Mesendoderm (in vitro differentiated cells): ENCODE measurements at places on chromosomes 2 and 18.

DNA sequence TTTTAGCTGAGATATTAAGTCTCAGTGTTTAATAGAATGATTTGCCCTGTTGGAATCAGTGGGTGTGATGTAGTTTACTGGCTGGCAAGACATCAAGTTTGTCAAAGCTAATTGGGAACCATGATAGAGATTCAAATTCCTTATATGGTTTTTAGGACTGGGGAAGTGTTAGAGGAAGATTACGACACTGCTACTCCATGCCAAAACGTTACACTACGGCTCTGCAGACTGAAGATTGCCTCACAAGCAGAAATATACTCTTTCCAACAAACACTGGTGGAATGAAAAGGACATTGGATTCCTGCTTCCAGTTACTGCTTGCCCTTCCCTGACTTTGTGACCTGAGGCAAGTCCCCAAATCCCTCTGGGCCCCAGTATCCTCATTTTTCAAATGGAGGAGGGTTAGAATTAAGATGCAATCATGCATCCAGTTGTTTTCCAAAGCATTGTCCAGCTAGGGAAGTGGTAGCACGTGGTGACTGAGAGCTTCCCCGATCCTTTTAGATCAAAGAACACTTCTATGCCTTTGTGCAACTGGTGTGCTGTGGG, 147.6 kb downstream of the CDC42EP3 start:
- DNase-seq: no peak

DNA sequence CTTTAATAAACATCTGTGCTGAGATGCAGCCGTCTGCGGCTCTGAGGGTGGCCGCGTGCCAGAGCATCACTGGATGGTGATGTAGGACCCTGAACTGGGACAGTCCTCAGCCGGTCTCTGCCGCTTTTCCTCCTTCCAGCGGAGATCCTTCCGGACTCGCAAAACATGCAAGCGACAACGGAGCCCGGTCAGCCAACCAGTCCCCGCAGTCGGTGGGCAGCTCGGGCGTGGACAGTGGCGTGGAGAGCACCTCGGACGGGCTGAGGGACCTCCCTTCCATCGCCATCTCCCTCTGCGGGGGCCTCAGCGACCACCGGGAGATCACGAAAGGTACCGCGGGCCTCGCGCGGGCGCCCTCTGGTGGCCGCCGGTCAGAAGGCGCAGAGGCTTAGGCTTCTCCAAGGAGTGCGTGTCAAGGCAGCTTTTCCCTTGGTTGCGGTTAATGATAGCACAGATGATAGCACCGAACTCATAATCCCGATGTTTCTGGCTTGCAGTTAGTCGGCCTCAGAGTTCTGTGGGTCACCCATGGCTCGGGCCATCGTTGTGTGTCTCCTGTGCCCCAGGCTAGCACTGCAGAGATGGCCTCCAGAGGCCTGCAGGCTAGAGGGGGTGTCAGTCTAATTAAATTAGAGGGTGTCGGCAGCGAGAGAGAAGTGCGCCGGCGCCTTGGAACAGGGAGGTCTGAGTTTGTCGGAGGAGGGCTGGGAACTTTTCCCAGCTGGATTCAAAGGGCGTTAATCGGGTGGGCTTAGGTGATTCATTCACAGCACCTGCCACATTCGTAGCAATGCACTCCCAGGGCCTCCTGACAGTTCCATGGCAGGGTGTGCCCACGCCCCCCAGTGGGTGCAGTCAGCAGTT, 38.5 kb downstream of the LPIN1 start:
- DNase-seq: peak; percentile 62

- no peak for DNase-seq
Measured at GRCh38 chr2:29522951-29523669, 398.3 kb downstream of the ALK start.

GRCh38 chr2:213923543-213923942, 487.3 kb upstream of the VWC2L start:
- peak; percentile 3 for DNase-seq

GRCh38 chr2:234993541-234993981, 41.7 kb downstream of the SH3BP4 start:
- DNase-seq: no peak

DNA sequence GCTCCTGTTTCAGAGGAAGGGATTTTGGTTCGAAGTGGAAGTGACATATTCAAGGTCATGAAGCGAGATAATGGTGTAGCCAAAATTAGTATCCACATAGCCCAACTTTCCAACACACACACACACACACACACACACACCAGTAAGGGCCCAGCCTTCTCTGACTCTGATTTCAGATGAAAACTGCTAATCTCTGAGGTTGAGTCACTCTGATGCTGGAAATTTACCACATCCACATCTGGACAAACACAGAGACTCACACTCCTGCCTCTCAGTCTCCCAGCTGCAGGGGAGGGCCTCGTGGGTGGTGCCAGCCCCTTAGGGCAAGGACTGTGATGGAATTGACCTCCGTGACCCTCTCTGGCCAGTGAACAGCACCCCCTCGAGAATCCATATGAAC, 29.0 kb upstream of the SLC35F6 start:
- no peak for DNase-seq

DNA sequence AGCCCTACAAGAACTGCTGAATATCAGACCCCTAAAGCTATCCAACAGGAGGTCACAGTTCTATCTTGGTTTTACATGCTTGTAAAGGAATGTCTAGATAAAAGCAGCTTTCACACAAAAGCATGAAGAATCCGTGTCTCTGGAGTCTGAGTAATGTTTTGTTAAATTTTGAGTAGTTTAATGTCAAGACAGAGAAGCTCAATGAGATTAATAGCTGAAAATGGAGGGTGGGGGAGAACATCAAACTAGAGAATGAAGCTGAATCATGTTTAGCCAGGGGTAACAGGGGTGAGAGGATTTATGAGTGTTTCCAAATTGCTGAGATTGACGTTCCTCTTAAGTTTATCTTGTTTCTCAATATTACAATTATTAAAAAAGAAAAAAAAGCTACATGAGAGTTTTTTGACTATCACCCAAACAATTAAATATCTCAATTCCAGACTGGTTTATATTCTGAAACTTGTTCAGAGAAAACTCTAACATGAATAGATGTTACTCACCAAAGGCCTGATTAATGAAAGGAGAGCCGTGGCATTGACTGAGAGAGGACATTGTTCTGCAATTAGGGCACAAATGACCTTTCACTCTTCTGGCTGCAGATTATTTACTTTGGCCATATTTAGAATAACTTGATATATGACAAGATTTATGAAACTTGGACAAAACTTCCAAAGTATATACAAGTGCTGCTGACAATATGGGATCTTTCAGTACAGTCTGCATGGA, 266.4 kb upstream of the ETAA1 start:
- DNase-seq: no peak

- no peak for DNase-seq
Measured at GRCh38 chr2:23631389-23631788, 246.4 kb downstream of the KLHL29 start.

DNA sequence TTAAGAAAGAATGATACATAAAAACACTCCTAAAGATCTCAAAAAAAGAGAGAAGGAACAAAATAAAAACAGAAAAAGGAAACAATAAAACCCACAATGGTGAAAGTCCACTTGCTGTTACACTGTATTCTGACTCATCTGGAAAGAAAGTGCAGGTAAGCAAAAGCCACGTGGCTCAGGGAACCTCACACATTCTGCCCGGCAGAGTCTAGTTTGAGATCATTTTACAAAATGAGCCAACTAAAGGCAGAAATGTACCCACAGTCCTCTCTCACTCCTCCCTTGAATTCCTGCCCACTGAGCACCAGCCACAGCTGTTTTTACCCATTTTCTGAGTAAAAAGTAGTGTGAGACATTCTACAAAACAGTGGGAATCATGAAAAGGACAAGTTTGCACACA, 10.0 kb downstream of the KCNH7 start:
- DNase-seq: no peak

DNA sequence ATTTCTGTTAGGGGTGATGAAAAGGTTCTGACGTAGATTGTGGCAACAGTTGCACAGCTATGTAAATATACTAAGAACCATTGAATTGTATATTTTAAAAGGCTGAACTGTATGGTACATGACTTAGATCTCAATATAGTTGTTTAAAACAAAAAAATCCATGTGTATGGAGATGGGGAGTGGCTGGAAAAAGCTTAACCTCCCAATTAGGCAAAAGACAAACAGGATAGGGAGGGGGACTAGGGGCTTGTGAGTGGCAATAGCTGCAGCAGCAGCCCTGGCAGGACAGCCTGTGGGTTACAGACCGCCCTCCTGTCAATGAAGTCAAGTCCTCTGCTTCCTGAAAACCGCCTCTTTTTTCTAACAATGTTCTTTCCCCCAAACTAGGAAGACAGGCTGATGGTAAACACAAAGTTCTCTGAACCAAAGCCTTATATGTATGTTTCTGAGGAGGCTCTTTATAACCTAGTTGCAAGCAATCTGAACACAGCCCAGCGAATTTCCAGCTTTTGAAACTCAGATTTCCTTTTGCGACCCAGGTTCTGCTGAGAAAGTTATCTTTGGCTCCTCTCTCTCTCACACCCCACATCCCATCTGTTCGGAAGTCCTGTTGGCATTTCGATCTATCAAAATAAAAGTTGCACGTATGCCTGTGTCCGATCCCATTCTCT, 10.3 kb downstream of the ATP8B1 start:
- DNase-seq: no peak

GRCh38 chr2:143891879-143892308, 628.0 kb downstream of the ZEB2 start:
- peak; percentile 32 for DNase-seq

DNA sequence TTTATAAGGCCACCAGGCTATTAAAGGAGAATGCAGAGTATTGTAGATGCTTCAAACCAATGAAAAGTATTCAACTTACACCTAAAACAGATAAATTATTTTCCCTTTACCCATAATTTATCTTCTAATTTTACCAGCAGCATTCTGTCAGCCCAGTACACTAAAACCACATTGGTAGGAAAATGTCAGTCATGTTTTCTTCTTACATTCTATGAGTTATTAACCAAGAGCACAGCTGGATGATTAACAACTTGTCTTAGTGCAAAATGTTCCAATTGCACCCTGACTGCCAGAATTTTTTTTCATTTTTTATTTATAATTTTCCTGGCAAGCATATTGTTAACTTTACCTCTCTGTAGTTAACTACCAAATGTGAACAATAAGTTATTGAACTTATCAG, 79.0 kb upstream of the WDR75 start:
- no peak for DNase-seq

DNA sequence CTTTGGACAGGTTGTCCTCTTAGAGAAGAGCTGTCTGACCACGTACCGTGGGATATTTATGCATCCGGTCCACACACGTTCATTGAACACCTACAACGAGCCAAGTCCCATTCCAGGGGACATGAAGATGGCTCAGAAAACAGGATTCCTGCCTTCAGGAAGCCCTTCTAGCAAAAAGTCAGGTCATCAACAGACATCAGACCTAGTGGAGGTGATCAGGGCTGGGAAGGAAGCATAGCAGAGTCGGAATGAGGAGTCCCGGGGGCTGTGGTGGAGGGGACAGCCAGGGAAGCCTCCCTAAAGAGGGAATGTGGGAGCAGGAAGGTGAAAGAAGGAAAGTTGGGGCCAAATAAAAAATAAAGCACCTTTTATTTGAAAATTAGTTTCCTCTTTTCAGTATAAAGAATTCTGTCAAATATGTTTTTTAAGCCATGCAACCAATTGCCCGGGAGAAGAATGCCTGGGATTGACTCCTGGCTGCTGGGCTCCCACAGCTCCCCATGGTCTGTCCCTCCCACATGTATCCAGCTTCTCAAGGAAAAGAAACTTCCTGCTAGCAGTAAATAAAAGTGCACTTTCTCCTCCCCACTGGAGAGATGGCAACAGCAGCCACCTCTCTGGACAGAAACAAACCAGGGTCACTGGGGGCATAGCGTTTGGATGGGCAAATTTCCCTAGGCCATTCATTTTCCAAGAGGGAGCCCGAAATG, 144.8 kb downstream of the SMAD7 start:
- DNase-seq: no peak

DNA sequence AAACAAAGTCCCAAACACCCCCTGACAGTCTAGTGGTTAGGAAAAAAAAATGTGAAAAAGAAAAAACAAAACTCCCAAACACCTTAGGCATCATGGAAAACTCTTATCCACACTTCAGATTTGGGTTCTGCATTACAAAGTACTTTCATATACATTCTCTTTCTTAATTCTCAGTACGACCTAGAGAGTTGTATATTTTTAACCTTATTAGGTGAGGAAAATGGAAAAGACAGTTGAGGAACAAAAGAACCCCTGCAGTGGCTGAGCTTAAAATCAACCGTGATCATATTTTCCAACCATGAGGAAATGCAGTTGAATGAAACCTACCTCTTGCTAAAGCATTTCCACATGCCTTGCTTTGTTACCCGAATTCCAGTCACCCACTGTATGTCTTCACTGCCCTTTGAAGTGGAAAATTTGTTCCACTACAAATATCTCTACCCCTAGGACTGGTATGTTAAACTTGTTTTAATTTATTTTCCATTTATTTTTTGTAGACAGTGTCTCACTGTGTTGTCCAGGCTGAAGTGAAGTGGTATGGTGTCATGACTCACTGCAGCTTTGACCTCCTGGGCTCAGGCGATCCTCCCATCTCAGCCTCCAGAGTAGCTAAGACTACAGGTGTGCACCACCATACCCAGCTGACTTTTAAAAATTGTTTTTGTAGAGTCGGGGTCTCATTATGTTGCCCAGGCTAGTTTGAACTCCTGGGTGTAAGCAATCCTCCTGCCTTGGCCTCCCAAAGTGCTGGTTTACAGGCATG, 56.9 kb upstream of the LPIN2 start:
- DNase-seq: no peak

- DNase-seq: no peak
Measured at GRCh38 chr18:27887711-27888495, 289.0 kb downstream of the CDH2 start.

DNA sequence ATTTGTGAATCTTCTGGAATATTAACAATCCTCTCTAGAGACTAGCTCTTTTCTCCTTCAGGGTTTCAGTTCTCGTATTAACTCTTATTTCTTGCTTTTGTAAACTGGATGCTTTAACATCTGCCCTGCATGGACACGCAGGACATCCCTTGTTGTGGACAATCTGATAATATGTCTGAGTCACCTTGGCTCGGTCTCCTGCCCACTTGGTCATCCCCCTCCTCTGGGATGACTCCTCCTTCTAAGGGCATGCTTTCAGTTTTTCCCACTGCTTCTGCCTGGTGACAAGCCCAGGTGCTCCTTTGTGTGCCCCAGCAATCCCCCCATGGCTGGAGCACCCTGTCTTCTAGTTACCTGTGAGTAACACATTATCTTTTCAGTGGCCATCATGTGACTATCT, 460.5 kb downstream of the DSC3 start:
- no peak for DNase-seq

DNA sequence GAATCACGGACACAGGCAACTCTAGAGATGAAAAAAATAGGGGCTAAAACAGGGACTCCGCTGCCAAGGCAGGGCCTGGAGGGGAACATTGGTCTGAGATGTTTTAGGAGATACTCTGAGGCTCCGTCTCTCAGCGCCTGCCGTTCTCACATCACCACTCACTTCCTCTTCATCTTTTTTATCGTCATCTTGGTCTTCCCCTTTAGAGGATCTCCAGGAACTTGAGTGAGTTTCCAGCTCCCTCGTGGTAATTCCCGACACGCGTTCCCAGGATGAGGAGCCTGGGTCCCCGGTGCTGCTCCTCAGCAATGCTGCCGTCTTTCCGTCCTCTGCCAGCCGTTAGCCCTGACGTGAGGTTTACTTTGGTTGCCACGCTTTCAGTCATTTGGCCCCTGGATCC, 16.1 kb downstream of the MLPH start:
- DNase-seq: no peak
